ENCODE measurements at places on chromosomes 7 and 10.

- peak; percentile 38 for DNase-seq
These were observed 3.9 kb upstream of the ATP6V0E2 start for GRCh38 chr7:149869867-149870266.

DNA sequence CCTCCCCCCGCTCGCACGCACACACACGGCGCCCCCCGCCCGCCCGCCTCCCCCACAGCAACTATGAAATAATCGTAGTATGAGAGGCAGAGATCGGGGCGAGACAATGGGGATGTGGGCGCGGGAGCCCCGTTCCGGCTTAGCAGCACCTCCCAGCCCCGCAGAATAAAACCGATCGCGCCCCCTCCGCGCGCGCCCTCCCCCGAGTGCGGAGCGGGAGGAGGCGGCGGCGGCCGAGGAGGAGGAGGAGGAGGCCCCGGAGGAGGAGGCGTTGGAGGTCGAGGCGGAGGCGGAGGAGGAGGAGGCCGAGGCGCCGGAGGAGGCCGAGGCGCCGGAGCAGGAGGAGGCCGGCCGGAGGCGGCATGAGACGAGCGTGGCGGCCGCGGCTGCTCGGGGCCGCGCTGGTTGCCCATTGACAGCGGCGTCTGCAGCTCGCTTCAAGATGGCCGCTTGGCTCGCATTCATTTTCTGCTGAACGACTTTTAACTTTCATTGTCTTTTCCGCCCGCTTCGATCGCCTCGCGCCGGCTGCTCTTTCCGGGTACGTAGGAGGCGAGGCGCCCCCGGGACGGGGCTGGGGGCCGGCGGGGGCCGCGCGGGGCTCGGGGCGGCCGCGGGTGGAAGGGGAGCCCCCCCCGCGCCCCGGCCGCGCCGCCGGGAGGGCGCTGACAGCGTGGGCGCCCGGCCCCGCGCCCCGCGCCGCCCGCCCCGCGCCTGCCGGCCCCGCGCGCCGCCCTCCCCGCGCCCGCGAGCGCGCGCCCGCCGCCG, 441 bp downstream of the BMI1 start:
- peak; percentile 64 for DNase-seq

GRCh38 chr7:114879554-114879953, 42.3 kb upstream of the MDFIC start:
- no peak for DNase-seq

DNA sequence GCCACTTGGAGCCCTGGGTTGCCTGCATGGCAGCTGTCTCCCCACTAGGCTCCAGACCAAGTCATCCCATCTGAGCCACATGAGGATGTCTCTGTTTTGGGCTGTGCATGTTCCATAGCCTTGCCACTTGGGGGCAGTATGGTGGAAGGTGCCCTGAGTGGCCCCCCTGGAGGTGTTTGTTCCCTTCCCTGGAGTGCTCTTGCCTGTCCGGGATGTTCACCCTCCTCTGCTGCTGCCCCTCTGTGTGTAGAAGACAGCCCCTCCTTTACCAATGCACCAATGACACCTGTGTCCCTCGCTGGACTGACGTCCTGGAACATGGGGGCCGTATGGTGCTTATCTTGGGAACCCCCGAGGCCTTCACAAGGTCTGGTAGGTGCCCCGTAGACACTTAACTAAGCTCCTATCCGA, 100.2 kb downstream of the ACTR3B start:
- DNase-seq = no peak

DNA sequence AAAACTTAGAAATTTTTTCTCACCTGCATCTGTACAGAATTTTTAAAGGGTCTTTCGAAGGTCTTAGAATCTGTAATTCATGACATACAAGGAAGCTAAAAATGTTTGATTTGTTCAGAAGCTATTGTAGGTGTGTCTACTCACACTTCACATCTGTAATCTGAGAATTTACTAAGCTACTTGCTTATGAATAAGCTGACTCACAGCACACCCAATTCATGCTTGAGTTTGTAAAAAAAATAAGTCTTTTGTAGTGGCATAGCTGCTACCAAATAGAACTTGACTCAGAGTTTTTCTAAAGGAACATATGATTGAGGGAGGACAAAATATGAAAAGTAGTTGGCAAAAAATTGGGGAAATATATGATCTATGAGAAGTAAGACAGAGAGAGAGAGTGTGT, 12.7 kb upstream of the AGR2 start:
- DNase-seq = no peak

- no peak for DNase-seq
These were observed 52.2 kb downstream of the C10orf105 start for GRCh38 chr10:71667387-71667752.

DNA sequence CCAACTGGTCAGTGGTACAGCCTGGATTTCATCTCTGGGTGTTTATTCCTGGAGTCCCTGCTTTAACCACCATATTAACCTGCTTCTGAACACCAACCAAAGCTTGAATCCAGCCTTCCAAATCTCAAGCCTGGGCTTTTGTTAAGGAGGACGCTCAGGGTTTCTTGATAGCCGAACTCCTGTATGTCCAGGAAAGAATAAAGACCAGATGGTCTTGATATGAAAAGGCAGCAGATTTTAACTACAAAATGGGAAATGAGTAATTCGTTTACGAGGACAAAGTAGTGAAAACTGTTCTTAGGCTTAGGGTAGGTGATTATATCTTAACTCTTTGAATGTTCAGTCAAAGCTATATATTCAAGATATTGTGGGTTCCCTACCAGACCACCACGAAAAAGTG, 129.1 kb upstream of the INSYN2A start:
- no peak for DNase-seq

DNA sequence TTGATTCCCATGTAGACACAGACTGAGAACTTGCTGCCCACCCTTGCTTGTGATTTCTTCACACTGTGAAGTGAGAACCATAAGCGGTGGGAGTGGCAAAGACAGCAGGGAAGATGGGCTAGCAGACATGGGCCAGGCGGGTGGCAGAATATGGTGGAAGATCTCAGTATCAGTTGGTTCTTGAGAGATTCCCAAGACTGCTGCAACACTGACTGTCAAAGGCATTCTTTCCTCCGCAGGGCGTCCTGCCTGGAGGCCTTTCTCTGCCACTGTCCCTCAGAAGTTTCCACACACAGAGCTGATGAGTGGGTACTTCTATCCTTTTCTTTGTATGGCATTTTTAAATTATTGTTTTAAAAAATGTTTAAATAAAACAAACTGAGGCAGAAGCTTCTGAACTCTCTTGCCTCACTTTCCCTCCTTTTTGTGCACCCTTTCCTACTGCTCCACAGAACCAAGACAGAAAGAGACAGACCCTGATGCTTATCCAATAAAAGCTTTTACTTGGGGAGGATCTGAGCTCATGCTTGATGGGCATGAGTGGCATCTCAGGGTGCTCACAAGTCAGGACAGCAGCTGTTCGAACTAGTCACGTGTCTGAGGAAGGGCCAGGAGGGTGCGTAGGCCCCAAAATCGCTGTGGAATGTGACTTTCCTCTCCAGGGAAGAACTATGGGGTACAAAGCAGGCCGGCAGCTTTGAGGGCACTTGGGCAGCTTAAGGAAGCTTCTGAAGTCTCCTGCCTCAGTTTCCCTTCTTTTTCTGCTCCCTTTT, 104.7 kb upstream of the PCGF5 start:
- no peak for DNase-seq

DNA sequence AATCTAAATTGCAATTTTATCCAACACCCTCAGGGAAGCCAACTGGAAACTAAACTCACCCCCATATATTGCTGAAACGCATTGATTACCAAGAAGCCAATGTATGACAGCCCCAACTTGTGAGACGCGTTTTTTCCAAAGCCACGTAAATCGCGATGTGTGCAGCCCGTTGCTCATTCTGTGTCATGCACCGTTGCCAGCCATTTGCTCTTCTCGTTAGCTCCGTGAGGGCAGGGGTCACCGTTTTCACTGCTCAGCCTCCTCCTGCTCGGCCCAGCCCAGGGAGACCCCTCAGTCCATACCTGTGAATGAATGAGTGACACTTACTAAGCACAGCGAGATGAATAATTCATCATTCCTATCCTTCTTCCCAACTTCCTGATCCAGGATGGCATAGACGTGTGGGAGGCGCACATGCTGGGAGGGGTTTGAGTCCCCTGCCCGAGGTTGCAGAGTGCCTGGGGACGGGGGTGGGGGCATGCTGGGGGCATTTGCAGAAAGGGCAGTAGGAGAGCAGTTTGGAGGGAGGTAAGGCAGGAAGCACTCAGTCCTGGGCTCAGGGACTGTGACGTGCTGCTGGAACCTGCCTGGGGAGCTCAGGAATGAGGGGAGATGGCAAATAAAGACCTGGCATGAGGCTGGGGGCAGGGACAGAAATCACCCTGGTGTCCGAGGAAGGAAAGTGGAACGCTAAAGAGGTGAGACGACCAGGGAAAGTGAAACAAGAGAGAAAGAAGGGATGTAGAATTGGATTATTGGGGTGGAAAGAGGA, 104.2 kb upstream of the SDK1 start:
- no peak for DNase-seq

DNA sequence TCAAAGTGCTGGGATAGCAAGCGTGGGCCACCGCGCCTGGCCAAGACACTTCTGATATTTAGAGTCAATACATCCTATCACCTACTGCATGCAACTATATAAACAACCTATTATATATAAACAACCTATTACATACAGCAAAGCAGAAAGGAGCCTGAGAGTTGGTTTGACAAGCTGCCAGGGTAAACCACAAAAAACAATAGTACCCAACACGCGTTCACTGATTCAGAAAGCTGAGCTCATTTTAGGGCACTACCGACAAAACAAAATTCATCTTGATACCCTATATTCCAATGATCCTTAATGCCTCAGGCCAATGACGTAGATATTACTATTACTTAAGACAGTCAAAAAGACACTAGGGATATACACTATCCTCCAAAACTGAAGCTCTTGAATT, 16.2 kb downstream of the MALSU1 start:
- DNase-seq = no peak

DNA sequence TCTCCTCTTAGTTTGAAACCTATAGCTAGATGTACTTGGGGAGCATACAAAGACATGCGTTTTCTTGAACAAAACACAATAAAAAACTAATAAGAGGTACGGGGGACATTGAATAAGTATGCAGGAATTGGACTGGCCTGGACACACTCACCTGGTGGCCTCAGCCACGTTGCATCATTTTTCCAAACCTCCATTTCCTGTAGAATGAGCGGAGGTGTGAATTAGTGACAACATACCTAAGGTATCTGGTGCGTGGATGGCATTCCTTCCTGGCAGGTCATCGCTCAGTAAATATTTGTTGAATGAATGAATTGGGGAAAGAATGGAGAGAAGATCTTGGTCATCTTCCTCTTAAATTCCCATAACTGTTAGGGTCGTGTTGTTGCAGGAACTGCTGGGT, 103.2 kb upstream of the CTBP2 start:
- DNase-seq = no peak

- DNase-seq = no peak
These were observed 418.9 kb downstream of the MDFIC start for GRCh38 chr7:115340828-115341227.

DNA sequence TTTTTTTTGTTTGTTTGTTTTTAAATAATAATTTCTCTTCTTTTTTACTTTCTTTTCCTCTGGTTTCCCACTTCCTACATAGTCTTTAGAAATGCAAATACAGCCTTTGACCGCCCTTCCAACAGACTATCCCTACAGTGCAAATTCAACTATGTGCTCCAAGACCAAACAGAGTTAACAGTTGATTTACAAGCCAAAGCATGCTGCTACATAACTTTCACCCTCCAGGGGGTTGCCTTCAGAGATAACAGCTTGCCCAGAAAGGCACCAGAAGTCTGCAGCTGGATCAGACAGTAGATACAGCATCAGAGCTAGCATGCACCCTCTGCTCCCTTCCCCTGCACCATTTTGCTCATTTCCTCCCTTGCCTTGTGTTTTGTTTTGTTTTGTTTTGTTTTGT, 539.0 kb downstream of the ZWINT start:
- no peak for DNase-seq

GRCh38 chr10:77332256-77332655, 305.4 kb downstream of the KCNMA1 start:
- no peak for DNase-seq

- DNase-seq = no peak
These were observed 274.0 kb downstream of the FRMD4A start for GRCh38 chr10:14056610-14057332.

GRCh38 chr10:116849248-116850057, at the start of gene ENO4:
TSS of gene ENO4 (plus strand) at chr10:116849499. CDS start at chr10:116849567, 68 bp downstream.
- peak; percentile 18 for DNase-seq

- DNase-seq = peak; percentile 13
These were observed 148.4 kb upstream of the FAM20C start for GRCh38 chr7:43791-44540.

DNA sequence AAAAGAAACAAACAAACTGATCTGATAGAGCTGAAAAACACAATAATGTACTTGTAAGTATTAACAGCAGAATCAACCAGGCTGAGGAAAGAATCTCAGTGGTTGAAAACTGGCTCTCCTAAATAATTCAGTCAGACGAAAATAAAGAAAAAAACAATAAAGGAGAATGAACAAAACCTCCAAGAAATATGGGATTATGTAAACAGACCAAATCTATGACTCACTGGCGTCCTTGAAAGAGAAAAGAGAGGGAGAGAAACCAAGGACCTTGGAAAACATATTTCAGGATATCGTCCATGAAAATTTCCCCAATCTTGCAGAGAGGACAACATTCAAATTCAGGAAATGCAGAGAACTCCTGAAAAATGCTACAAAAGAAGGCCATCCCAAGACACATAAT, 62.9 kb downstream of the FBXL13 start:
- DNase-seq = no peak

DNA sequence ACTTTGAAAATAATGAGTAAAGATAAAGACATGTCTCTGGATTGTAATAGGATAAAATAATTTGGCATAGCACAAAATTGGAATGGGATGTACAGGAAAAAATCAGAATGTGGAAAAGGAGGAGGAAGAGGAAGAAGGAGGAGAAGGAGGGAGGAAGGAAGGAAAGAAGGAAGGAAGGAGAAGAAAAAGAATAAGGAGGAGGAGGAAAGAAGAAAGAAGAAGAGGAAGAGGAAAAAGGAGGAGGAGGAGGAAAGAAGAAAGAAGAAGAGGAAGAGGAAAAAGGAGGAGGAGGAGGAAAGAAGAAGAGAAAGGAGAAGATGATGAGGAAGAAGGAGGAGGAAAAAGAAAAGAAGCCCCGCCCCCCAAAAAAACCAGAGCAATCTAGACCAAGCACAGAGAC, 95.9 kb downstream of the ST8SIA6 start:
- DNase-seq = no peak

DNA sequence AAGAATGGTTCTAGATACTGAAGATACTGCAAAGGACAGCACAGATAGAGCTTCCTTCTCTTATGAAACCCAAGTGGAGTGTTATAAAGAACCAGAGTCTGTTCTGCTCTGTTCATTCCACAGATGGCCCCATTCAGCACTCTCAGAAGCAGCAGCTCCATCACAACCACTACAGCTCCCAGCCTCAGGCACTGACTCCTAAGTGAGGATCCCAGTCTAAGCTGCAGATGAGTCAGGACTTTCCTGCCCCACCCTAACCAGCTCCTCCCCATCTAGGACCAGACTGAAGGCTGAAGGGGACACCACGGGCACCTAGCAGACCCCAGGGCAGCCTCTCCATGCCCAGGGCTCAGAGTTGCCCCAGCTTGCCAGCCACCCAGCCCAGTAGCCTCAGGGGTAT, 379.8 kb downstream of the GRID1 start:
- DNase-seq = no peak

- no peak for DNase-seq
These were observed 66.4 kb upstream of the JAZF1 start for GRCh38 chr7:28246921-28247461.
